H1 (cell line): ENCODE measurements at places on chromosomes 7 and 10. TPM values are rescaled to one million over a fixed set of nuclear protein-coding genes. Genes with fewer than 3 reads are reported as not detected.

DNA sequence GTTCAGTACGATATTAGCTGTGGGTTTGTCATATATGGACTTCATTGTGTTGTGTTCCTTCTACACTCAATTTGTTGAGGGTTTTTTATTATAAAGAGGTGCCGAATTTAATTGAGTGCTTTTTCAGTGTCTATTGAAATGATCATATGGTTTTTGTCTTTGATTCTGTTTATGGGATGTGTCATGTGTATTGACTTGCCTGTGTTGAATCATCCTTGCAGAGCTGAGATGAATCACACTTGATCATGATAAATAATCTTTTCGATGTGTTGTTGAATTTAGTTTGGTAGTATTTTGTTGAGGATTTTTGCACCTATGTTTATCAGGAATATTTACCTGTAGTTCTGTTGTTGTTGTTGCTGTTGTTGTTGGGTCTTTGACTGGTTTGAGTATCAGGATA is 39.8 kb downstream of the ATOH7 start:
- H3K36me3 ChIP-seq, result no peaks in the 10 kb centered on the region
- H3K27ac ChIP-seq, result no peak overlapping the region
- no peaks in the 10 kb centered on the region for H3K4me1 ChIP-seq
- no peak overlapping the region for H3K4me3 ChIP-seq
- DNase-seq, result no peak
- no peaks in the 10 kb centered on the region for H3K27me3 ChIP-seq

- H3K36me3 ChIP-seq, result no peaks in the 10 kb centered on the region
- DNase-seq, result no peak
- H3K27me3 ChIP-seq, result peaks cover 30% of the 10 kb centered on the region
- no peak overlapping the region for H3K27ac ChIP-seq
- H3K4me1 ChIP-seq, result peaks cover 6% of the 10 kb centered on the region
- H3K4me3 ChIP-seq, result no peak overlapping the region
Observed at GRCh38 chr7:108008827-108009226, 5.9 kb upstream of the LAMB1 start.

- peak; percentile 66 for DNase-seq
- H3K4me1 ChIP-seq, result peaks cover 16% of the 10 kb centered on the region
- H3K4me3 ChIP-seq, result no peak overlapping the region
Observed at GRCh38 chr10:50614444-50615137, 9.2 kb downstream of the SGMS1 start.

The TCAF1 gene
- 28.0 and 30.7 TPM in 2 replicates for total RNA-seq

DNA sequence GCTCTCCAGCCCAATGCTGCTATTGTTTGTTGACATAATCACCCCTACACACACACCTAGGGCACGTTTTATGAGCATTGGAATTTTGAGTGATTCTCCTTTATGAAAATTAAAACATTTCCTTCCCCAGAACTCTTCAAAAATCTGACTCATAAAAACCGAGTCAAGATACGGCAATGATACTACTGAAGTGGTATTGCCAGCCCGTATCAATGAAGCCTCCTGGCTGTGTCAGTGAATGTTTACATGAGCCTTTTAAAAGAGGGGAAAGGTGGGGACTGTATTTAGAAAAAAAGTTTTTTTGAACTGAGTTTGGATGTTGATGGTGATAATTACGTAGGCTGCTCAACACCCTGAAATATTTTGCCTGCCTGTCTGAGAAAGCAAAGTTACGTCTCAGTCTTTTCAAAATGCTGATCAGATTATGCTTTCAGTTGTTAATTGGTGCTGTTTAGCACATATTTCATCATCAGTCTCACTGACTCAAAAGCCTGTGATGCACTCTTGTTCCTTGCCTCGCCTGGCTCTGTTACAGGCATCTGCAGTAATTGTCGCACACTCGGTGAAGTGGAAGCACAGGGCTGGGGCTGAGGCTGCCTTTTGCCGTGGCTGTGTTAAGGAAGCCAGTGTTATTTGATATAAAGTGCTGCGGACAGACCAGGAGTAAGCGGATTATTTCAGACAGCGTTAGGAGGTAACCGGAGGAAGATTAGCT is 157.4 kb upstream of the TCF7L2 start:
- no peaks in the 10 kb centered on the region for H3K27me3 ChIP-seq
- H3K36me3 ChIP-seq, result no peaks in the 10 kb centered on the region
- peaks cover 17% of the 10 kb centered on the region for H3K4me1 ChIP-seq
- no peak overlapping the region for H3K27ac ChIP-seq
- no peak for DNase-seq
- no peak overlapping the region for H3K4me3 ChIP-seq
